Activated naive CD8-positive, alpha-beta T cell treated with anti-CD3 and anti-CD28 coated beads, Interleukin-2, amount 10 ng/mL, durations not matched to agents 7 days and 5 days (primary cell): ENCODE measurements at places on chromosomes 2 and 18. TPM values are rescaled to one million over a fixed set of nuclear protein-coding genes. Genes with fewer than 3 reads are reported as not detected.

- no peak for DNase-seq
Observed at GRCh38 chr2:231360401-231360800, 35.1 kb upstream of the B3GNT7 start.

DNA sequence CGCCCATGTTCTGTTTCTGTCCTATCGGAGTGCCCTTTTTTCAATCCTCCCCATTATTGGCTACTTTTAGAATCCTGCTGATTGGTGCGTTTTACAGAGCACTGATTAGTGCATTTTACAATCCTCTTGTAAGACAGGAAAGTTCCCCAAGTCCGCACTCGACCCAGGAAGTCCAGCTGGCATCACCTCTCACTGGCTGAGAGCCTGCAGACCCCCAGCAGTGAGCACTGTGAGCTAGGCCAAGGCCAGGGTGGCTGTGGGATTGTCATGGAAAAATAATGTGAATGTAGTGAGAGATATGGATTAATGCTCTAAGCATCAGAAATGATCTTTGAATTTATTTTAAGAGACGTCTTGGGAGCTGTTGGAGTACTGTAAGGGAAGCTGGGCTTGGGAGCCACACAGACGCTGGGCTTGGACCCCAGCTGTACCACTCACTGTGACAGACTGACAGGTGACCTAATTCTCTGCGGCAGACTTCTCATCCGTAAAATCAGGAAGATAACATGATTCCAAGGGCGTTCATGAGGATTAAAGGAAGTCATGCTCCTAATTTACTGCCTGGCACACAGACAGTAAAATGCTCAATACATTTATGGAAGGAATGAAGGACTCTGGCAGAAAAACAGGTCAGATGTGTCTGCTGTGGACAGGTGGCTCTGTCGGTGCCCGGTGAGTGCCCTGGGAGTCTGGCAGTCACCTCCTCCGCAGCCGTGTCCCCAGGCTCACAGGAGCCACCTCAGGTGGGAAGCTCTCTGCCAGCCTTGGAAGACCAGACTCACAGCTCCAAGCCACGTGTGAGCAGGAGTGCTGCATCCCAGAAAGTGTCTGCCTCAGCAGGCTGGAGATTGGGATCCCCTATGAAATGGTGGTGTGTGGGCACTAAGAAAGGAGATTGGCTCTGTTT is 105.5 kb downstream of the FAM168B start:
- no peak for DNase-seq

Gene IMPACT
- 14.7 TPM for total RNA-seq

GRCh38 chr2:8357738-8358518 is 323.9 kb upstream of the ID2 start:
- no peak for DNase-seq

- DNase-seq = no peak
Observed at GRCh38 chr2:149595056-149595963, 7.7 kb upstream of the MMADHC start.

- no peak for DNase-seq
Observed at GRCh38 chr2:218259099-218259961, 1.5 kb upstream of the GPBAR1 start.

DNA sequence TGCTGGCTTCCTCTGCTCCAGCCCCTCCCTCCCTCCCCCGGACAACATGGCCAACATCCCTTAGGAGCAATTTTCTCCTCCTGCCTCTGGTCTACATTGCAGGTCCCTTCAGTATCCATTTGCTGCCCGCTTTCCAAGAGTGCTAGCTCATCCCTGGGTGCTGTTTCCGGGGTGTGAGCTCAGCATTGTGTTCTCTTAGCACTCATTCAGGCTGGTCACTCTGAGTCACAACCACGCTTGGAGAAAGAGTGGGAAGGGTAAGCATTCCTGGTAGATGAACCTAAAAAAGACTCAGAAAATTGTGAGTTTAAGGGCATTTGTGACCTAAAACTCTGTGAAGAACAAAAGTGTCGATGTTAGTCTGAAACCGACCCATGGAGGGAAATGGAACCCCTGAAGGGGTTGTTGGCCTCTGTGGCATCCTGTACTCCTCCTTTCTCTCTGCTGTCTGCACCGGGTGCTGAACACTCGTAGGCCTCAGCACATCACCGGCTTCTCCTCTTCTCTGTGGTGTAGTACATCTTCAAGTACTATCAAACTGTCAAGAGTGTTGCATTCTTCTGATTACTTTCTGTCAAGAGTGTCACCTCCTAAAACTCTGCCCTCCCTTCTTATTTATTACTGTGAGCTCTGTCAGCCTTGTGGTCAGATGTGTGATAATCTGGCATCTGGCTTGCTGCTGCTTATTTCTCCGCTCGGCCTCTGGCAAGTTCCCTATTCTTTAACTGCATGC is 73.0 kb downstream of the CTNNA2 start:
- DNase-seq = no peak

DNA sequence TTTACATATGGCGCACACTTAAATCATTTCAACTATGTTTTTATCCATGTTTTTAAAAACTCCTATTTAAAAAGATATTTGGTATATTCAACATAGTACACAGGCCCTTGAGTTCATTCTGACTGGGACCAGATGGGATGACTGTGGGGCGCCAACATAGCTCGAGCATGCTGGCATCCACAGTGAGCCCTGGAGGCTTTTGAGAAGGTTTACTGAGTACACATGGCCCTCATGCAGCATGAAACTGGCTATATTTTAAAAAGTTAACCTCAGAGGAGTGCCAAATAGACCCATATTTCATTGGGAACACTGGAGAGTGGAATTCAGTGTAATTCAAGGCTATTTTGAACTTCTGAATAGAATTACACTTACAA is 83.6 kb downstream of the CCDC85A start:
- no peak for DNase-seq

DNA sequence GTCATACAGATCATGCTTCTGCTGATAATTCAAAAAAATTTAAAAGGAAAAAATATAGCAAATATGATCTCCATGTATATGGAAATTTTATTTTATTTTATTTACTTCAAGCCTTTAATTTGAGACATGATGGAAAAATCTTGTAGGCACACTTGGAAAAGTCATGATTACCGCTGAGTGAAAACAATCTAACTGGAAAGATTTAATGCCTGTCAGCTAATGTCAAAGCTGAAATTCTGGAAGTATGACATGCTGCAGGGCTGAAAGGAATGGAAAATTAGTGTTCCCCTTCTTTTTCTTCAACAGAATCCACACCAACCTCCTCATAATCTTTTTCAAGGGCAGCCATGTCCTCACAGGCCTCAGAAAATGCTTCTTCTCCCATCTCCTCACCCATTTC is 58.2 kb downstream of the RPRM start:
- DNase-seq = no peak

DNA sequence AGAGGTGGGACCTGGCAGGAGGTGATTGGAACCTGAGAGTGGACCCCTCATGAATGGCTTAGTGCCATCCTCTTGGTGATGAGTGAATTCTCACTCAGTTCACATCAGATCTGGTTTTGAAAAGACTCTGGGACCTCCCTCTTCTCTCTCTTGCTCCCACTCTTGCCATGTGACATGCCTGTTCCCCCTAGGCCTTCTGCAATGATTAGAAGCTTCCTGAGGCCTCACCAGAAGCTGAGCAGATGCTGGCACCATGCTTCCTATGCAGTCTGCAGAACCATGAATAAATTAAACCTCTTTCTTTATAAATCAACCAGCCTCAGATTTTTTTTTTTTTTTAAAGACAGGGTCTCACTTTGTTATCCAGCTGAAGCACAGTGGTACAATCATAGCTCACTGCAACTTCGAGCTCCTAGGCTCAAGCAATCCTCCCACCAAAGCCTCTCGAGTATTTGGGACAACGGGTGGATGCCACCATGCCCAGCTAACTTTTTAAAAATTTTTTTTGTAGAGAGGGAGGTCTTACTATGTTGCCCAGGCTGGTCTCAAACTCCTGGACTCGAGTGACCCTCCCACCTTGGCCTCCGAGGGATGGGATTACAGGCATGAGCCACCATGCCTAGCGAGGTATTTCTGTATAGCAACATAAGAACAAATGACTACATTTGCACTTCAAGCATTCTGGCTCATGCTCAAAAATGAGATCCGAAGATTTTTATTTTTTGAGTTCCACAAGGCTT is 2.0 kb upstream of the ZFAND2B start:
- DNase-seq = no peak

GRCh38 chr18:48987821-48988220 is 37.1 kb upstream of the SMAD7 start:
- DNase-seq = no peak

GRCh38 chr2:241613017-241613780 is 23.8 kb downstream of the THAP4 start:
- DNase-seq = no peak

Gene PAX8
- total RNA-seq = 3.2 TPM

DNA sequence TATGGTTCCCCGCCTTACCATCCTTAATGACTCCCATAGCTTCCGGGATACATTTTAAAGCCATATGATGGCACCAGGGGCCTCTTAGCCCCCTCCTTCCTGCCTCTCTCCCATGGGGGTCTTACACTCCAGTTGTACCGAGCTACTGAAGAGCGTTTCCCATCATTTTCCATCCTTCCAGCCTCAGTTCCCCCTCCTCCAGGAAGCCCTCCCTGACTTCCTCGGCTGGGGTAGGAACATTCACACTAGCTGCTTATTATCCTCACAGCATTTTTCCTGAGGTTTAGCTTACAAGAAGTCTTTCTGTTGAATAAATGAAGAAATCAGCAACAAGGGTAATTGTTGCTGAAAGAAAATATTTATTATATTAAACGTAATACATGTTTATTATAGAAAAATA is 41.1 kb downstream of the LRRFIP1 start:
- no peak for DNase-seq

- no peak for DNase-seq
Observed at GRCh38 chr2:53567073-53567472, 200.5 kb upstream of the CHAC2 start.

DNA sequence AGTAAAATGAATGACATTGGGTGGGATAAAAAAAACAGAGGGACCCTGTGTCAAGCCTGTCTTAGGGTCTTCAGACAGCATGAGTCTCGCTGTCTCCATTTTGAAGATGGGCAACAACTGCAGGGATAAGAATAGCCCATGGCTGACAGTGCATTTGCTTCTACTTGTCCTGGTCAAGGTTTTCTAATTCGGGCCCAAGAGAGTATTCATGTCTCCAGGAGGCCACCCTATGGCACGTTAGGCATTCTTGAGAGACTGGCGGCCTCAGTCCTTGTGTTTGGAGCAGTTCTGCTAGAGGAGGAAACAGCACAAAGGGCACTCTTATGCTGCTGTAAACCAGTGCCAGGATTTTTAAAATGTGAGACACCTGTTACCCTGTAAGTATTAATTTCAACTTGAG is 9.5 kb upstream of the MYL1 start:
- DNase-seq = no peak

DNA sequence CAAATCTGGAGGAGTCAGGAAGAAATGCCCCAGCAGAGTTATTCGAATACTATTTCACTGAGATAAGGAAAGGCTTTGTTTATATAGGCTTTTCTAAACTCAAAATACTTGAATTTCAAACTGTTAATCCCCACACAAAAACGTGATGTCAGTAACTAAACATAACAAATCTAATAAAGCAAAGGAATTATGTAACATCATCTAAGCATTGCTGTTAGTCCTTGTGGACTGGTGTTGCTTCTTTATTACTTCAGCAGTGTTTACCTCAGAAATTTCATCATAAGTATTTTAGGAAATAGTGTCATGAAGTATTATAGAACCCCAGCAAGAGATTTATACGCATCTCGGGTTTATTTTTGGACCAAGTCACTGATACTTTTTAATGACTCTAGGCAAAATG is 19.7 kb upstream of the SANBR start:
- no peak for DNase-seq

Gene MLPH
- total RNA-seq = not detected

DNA sequence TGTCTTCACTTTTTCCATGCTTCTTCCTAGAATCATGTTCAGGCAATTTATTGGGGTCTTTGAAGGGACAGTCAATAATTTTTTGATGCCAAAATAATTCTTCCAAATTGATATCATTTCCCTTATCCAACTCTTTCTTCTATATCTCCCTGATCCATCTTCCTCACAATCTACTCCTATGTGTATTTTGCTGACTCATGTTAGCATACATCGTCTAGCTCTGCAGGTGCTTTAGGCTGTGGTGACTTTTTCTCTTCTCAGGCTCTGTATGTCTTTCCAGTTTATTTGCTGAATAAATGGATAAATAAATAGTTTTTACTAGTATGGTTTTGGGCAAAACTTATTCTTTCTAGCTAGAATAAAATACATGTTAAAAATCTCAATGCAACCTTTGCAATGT is 1650.9 kb upstream of the TMEFF2 start:
- DNase-seq = no peak

Gene C1QL2
- not detected for total RNA-seq

DNA sequence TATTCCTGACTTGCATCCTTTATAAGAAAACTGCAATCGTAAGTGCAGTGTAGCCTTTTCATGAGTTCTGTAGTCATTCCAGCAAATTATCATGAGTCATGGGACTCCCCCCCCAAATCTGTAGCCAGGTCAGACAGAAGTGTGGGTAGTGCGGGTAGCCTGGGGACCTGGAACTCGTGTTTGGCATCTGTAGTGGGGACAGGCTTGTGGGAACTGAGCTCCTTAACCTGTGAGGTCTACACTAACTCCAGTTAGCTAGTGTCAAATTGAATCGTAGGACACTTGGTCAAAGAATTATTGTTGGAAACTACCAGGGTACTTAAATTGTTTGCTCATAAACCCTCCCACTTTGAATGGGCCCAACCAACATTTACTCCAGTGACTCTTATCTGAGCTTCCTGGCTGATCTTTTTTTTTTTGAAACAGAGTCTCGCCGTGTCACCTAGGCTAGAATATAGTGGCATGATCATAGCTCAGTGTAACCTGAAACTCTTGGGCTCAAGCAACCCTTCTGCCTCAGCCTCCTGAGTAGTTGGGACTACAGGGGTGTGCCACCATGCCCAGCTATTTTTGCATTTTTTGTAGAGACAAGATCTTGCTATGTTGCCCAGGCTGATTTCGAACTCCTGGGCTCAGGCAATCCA is 12.4 kb downstream of the PFN4 start:
- no peak for DNase-seq

GRCh38 chr2:200609028-200609614 is 23.3 kb downstream of the AOX1 start:
- DNase-seq = no peak

- DNase-seq = no peak
Observed at GRCh38 chr2:53210538-53210937, 557.1 kb upstream of the CHAC2 start.

Gene TCF4
- 0.75 TPM for total RNA-seq

GRCh38 chr18:23735021-23735464 is 45.8 kb downstream of the LAMA3 start:
- no peak for DNase-seq

GRCh38 chr2:119264781-119265692 is 41.4 kb downstream of the STEAP3 start:
- DNase-seq = peak; percentile 47

Gene ABCB6
- 13.1 TPM for total RNA-seq
